ENCODE measurements at places on chromosomes 2 and 18. TPM values are rescaled to one million over a fixed set of nuclear protein-coding genes. Genes with fewer than 3 reads are reported as not detected.
A peak's percentile ranks its signal among the peaks of the same experiment; 100 is the strongest.

- DNase-seq = peak; percentile 33
These were observed 47.4 kb downstream of the LRPPRC start for GRCh38 chr2:43948370-43948769.

DNA sequence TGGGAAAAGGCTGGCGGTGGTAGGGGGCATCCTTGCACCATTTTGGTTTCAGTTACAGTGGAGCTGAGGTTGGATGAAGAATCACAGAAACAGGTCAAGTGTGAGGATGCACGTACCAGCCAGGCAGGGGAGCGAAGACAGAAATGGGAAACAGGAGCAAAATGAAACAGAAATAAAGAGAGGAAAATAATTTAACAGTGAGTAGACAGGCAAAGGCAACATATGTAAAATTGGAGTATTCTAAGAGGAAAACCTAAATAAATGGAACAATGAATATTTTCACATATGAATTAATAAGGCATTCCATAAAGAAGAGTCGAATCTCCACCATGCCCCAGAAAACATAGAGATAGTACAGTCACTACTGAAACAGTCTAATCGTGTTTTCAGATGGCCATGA lies 29.7 kb downstream of the LRRFIP1 start:
- no peak for DNase-seq

- no peak for DNase-seq
These were observed 33.4 kb upstream of the DSEL start for GRCh38 chr18:67549946-67550345.

DNA sequence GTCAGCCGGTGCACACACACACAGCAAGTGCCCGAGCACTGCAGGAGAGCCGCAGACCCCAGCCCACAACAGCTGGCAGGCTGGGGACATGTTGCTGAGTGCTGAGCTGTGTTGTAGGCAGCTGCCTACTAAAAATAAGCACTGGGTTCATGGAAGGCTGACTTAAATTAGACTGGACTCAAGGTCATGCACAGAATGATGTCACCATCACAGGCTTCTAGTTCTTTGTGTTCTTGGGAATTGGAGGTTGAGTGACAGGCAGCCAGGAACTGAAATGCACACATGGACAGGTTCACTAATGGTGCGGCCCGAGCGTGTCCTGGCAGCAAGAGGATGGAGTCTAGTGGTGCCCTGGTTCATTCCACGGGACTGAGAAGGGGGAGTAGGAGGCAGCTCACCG lies 71.3 kb downstream of the VWA3B start:
- peak; percentile 98 for DNase-seq

C2orf78 gene
- not detected for total RNA-seq

All from myocyte (in vitro differentiated cells).